ENCODE measurements at places on chromosomes 6 and 20.
A peak's percentile ranks its signal among the peaks of the same experiment; 100 is the strongest.

GRCh38 chr20:15396900-15397299 lies 1059.5 kb upstream of the FLRT3 start:
- no peak for DNase-seq

DNA sequence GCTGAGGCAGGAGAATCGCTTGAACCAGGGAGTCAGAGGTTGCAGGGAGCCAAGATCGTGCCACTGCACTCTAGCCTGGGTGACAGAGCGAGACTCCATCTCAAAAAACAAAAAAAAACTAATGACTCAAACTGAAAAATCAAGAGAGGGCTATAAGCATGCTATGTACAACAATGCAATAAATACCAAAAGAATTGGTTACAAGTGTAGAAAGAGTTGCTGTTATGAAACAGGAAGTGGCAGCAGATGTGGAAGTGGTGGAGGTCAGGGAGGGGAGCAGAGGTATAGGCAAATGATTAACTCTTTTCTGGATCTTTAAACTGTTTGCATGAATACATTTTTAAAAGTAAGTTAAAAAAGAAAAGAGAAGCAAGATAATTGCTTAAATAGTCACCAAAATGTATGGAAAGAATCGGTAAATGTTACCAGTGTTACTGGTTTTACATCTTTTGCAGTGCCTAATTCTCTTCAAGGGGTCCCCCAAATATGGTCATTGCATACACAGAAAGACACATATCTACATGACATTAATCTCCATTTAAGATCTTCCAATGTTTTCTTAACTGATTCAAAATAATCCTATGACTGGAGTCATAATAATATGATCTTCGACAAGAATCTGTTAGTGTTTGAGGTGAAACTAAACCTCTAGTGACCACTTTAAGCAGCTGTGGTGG lies 15.0 kb downstream of the CALHM6 start:
- DNase-seq: no peak

- DNase-seq: peak; percentile 69
These were observed 532 bp upstream of the SLC35F1 start for GRCh38 chr6:117906507-117906957.

GRCh38 chr20:9399322-9399721 lies 115.1 kb upstream of the LAMP5 start:
- no peak for DNase-seq

GRCh38 chr6:166540631-166541331 lies 45.7 kb downstream of the RAMACL start:
- DNase-seq: no peak

- DNase-seq: no peak
These were observed 1418.5 kb downstream of the KHDRBS2 start for GRCh38 chr6:60867548-60867947.

DNA sequence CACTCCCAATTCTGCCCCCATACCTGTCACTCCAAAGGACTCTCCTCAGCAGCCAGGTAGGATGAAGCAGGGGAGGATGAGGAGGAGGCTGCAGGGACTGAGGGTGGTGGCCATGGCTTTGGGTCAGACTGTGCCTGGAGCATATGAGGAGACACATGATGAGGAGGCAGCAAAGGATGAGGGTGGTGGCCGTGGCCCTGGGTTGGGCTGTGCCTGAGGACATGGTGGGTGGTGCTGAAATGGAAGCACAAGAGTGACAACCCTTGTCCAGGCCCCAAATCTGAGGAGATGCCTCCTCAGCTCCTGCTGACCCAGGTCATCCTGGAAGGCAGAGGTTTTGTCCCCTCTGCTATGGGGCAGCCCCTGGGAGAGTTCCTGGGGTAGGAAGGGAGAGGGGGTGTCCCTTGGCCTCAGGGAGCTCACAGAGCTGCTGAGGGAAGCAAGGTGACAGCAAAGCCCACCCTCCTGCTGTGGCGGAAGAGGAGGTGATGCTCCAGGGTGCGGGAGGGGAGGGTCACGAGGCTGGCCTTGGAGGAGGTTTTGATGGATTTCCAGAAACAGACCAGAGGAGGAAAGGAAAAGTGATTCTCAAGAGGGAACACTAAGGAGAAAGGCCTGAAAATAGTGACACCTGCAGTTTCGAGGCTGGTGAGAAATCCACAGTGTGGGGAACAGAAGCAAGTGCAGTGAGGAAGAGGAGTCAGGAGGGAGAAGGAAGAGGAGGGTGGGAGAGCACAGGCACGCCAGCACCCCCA lies 4.6 kb downstream of the RAET1G start:
- no peak for DNase-seq

- no peak for DNase-seq
These were observed 365.4 kb downstream of the TFAP2B start for GRCh38 chr6:51184046-51184445.

GRCh38 chr6:118770112-118770788 lies 118.9 kb upstream of the CEP85L start:
- DNase-seq: no peak

DNA sequence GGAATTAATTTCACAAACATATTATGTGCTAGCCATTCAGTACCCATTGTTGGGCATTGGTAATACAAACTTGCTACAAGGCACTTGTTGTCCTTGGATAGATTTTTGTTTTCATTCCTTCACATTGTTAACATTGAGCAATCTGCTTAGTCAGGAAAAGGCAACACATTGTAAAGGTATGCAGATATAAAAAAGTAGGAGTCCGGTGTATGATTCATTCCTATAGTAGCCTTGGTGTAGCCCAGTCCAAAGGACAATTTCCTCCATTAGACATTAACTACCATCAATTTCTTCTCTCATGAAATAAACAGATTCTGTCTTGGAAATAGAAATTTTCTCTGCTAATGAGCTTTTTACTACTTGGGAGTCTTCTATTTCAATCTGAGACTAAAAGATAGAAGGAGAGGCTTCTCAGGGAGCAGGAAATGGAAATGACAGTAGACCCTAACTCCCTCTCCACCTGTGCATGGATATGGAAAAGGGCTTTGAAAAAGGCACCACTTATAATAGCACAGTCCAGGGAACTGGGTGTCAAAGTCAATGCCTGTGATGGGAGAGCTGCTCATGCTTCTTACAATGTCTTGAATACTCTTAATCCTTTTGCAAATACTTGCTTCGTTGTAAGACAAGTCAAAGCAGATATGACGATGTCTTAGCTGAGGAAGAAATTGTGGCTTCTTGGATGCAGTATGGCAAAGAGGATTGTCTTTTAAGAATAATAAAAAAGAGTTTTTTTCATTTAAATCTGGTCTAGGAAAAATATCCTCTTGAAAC lies 369.4 kb upstream of the CITED2 start:
- DNase-seq: no peak

GRCh38 chr6:164185471-164185871 lies 771.0 kb downstream of the QKI start:
- DNase-seq: peak; percentile 6

DNA sequence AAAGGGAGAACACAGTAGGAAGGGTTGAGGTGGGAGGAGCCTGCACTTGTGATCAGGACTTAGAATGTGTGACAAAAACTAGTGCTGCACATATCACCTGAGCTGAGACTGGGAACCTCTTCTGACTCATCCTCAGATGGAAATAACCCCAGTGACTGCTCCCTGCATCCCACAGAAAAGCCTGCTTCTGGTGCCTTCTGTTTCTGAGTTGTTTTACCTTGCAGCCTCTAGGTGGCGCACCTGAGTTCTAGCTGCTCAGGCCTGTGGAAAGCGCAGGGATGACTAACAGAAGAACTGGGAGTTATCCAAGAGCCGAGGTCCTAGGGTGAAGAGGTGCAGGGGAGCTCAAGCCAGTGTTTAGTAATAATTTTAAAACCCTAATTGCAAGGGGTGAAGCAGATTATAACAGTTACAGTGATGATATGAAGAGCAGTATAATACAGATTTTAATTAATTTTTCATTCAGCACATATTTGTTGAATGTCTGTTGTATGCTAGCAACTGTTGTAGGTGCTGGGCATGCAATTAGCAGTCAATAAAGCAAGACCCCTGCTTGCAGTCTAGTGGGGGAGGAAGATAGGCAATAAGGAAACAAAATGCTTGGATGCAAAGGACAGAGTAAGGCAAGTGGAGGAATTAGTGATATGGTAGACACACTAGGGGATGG lies 302.5 kb downstream of the DHX35 start:
- peak; percentile 34 for DNase-seq

DNA sequence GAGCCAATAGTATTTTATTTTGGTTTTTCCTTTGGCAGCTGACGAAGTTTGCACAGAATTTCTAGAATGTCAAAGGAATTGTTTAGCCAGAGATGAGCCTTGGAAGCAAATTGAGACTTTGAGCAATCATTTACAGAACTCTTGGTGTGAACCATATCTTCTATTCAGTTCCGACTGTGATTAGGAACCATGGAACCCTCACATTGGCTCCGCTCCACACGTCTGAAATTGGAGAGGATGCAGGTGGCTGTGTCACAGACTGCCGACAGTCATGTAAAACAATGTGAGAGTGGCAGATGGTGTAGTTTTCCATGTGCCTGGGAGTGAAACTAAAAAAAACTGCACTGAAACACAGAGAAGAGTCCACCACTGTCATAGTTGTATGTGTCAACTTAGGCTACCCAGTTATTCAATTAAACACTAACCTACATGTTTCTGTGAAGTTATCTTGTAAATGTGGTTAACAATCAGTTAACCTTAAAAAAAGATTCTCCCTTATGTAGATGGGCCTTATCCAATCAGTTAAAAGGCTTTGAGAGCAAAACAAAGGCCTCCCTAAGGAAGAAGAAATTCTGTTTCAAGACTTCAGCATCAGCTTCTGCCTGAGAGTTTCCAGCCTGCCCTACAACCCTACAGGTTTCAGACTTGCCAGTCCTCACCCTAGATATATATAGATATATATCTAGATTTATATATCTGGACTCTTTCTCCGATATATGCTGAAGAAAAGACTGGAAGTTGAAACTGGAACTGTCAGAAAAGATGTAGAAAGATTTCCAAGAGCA lies 3.3 kb upstream of the HMGN4 start:
- peak; percentile 43 for DNase-seq

- DNase-seq: no peak
These were observed 139.8 kb upstream of the BACH2 start for GRCh38 chr6:90436403-90436802.

- DNase-seq: no peak
These were observed 6.2 kb downstream of the SIGLEC1 start for GRCh38 chr20:3705970-3706739.

GRCh38 chr6:21750575-21750974 lies 157.0 kb downstream of the SOX4 start:
- no peak for DNase-seq
